Spleen (tissue), 13 donors: ENCODE measurements at places on chromosomes 13 and 19. TPM values are rescaled to one million over a fixed set of nuclear protein-coding genes. Genes with fewer than 3 reads are reported as not detected.

Gene PLPPR3
- polyA plus RNA-seq: not detected

Gene EFNA2
- not detected for polyA plus RNA-seq

Gene KL
- polyA plus RNA-seq: 0.83 TPM

Gene ZNF773
- polyA plus RNA-seq: 5.7 TPM

Gene NTN5
- polyA plus RNA-seq: 1.1 TPM
